ENCODE measurements at places on chromosomes 12 and 14.

DNA sequence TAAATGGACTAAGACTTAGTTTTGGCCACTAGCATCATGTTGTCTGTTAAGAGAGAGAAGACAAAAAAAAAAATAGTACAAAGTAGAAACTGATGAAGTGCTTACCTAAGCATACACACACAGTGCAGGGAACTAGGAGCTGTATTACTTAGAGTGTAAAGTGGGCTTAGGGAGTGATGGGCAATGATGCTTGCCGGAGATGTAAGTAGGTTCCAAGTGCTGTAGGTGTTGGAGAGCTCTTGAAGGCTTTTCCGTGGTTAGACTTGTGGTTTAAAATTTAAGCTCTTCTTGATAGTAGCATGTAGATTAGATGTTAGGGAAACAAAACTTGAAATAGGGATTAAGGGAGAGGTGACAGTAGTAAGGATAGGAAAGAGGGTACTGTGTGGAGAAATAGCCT is 34.7 kb downstream of the MIA2 start:
- no peak for DNase-seq

- DNase-seq: no peak
Measured at GRCh38 chr12:15808250-15808649, 19.1 kb upstream of the EPS8 start.

DNA sequence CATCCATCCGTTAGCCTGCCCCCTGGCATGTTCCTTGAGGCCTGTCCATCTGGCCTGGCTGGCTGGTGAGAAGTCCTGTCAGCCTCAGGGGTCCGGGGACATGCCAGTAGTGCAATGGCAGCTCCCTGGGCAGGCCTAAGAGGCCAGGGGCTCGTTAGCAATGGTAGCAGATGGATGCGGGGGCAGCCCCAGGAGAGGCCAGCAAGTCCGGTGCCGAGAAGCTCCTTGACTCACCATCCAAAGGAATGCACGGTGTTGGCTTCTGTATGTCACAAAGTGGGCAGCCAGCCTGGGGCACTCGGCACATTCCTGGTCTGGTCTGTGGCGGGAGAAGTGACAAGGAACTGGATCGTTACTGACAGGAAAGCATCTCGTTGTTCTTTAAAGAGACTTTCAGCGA is 319.9 kb downstream of the CACNA1C start:
- no peak for DNase-seq

GRCh38 chr12:25853316-25854095 is 105.0 kb upstream of the RASSF8 start:
- no peak for DNase-seq

- no peak for DNase-seq
Measured at GRCh38 chr12:116673681-116674111, 64.2 kb downstream of the SPRING1 start.

- DNase-seq: no peak
Measured at GRCh38 chr12:112564160-112564784, 145.5 kb downstream of the PTPN11 start.

GRCh38 chr12:71138011-71138410 is 19.8 kb downstream of the TSPAN8 start:
- DNase-seq: no peak

Data from forelimb muscle (tissue), 1 donor.